ENCODE measurements at places on chromosomes 16 and 17.

GRCh38 chr16:63287401-63287800 lies 1251.2 kb upstream of the CDH8 start:
- DNase-seq: no peak

DNA sequence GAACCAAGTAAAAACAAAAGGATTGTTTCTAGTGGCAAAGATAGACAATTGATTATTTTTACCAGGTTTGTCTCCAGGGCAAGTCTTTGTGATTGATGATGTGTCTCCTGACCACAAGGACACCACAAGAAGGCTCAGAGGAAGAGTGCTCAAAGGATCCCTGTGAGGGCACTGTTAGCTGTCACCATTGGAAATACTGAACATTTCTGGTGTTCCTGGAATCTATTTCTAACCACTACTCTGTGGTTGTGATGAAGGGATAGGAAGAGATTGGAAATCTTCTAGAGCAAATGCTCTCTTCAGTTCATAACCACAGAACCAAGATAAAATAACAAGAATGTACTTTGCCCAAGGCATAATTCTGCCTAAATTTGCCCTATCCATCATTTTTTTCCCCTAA lies 15.3 kb downstream of the RNF43 start:
- no peak for DNase-seq

GRCh38 chr17:65254166-65254565 lies 117.0 kb downstream of the RGS9 start:
- DNase-seq: no peak

DNA sequence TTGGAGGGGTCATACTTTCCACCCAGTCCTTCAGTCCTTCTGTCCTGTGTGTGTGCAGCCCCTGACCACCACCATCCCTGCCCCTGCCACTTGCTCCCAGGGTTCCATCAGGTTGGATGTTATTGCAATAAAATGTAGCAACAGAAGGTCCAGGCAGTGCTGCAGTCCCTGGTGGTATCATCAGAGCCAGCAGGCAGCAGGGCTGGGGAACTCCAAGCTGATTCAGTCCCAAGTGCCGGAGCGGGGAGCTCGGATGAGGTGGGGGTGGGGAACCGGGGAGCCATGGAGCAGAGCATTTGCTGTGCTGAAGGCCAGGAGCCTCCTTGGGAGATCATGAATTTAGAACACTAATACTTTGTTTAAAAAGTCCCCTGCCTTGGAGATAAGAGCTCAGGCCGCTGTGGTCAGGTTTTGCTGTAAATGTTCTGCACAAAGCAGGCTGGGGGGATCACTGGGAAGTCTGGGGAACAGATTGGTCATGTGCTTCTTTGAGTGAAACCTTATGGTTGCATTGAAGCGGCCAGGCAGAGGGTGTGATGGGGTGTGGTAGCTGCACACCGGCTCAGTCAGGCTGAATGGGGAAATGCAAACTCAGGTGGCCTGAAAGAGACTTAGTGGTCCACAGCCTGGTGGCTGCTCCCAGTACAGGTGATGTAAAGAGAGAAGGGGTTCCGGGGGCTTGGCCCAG lies 225.9 kb downstream of the SEC14L1 start:
- DNase-seq: no peak

DNA sequence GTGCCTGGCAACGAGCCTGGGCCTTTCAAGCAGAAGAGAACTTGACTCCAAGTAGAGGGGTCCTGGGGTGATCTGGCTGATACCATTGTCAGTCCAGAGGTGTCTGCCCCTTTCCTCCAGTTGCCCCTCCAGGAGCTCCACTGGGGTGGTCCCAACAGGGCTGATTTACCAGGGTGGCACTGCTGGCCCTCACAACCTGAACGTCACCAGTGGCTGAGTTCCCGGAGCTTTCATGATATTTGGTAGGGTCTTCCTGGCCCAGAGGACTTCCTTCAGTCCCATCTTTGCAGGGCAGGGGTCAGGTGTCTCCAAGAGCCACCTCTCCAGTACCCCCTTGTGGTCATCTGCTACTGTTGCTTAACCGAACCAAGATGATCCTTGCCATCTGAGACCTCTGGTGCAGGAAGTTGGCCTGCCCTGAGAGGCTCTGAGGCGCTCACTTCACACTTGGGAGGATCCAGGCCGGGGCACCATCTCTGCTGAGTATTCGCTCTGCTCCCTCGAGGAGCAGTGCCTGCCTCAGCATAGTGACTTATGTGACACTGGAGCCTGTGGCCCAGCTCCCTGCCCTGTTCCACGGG lies 3.5 kb downstream of the LIMD2 start:
- no peak for DNase-seq

DNA sequence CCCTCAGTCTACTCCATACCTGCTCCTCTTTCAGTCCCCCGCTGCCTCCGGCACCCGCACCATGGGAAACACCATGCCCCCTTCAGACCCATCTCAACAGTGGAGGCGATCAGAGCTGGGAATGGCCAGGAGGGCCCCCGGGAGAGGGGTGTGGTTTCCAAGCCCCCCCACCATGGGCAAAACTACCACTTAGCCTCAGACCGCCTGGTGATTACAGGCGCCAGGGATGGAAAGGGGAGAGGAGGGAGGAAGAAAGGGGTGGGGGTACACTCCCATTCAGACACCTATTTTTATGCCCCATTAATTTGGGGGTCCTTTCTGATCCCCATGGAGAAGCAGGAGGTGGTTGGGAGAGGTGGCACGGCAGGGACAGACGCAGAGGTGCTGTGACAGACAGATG lies at the start of gene C17orf114:
C17orf114 (minus strand) TSS at position 101 of the 400 bp plus-strand sequence.
- no peak for DNase-seq

DNA sequence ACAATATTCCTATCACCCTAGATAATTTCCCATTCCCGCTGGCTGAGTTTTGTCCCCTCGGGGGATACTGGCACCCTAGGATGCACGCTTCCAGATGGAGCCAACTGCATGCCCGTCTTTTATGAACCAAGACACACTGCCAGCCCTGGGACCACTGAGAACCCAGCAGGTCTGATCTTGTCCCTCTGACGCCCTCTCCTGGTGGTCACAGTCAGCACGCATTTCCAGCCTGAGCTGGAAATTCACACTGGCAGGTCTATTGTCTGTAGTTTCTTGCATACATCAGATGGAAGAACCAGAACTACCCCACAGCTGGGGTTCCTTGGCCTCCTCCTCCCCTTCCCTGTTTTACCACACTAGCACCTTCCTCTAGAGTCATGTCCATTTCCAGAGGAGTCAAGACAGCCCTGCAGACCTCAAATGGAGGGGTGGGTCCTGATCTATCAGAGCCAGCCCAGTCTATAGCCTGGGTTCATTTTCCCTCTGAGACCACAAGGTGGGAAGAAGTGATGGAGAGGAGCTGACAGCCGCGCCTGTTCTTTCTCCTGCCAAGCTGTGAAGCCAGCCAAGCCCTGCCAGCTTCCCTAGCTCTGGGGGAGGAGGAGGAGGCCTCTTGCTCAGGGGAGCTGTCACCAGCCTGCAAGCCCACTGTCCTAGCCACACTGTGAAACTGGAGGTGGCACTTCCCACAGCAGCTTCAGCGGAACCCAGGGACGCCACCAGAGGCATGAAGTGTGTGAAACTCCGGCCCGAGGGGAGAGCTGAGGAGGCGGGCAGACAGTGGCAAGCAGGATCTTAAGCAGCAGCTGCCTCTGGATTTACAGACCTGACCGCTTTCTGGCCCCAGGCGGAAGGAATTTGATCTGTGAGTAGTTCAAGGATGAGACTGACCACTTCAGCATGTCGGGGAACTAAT lies 29.3 kb downstream of the MXRA7 start:
- DNase-seq: peak; percentile 12

DNA sequence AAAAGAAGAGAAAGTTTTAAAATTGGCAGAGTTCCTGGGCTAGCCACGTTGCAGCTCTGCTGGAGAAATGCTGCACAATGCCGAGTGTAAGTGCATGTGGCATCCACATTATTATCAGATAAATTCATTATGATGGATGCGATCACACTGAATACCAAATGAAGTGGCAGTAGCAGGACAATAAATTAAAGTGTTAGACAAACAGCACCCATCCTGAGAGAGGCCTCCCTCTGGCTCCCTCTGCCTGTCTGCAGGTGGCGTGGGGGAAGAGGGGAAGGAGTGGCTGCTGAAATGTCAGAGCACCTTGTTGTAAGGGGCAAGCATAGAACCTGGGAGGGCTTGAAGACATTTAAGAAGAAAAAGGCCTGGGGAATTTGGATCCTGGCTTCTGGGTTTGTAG lies 324.1 kb downstream of the HAPSTR1 start:
- DNase-seq: no peak

GRCh38 chr16:84119368-84119767 lies 2.6 kb upstream of the MBTPS1 start:
- no peak for DNase-seq

DNA sequence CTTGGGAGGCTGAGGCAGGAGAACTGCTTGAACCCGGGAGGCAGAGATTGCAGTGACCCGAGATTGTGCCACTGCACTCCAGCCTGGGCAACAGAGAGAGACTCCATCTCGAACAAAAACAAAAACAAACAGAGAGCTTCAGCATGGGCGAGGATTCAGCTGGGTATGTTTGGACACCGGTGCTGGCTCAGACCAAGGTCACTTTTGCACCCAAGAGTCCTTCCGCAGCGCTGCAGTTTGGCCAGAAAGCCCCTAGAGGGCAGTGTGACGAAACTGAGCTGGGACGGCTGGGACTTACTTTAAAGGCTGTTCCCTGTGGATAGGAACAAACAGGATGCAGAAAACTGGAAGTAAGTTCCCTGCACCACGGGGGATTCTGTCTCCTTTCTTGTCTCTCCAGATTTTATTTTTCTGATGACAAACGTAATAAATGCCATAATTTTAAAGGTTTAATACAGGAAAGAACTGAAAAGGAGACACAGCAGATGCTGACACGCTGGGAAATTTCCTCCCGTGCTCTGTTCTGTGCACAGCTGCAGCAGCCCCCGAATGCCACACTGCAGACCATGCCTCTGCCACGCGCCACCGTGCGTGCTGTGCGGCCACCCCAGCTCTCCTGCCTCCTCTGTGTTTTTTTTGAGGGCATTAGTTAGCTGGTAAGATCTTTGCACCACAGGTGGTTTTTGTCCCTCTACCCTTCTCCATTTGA lies 25.2 kb upstream of the USP36 start:
- DNase-seq: peak; percentile 69

DNA sequence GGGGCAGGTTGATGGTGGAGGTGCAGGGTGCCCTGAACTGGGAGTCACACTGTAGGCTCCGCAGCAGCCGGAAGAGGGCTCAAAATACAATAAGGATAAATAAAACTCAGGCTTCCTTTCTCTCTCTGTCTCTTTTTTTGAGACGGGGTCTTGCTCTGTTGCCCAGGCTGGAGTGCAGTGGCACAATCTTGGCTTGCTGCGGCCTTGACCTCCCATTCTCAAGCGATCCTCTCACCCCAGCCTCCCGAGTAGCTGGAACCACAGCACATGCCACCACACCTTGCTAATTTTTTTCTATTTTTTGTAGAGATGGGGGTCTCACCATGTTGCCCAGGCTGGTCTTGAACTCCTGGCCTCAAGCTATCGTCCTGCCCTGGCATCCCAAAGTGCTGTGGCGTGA lies 32.9 kb upstream of the NPTX1 start:
- no peak for DNase-seq

DNA sequence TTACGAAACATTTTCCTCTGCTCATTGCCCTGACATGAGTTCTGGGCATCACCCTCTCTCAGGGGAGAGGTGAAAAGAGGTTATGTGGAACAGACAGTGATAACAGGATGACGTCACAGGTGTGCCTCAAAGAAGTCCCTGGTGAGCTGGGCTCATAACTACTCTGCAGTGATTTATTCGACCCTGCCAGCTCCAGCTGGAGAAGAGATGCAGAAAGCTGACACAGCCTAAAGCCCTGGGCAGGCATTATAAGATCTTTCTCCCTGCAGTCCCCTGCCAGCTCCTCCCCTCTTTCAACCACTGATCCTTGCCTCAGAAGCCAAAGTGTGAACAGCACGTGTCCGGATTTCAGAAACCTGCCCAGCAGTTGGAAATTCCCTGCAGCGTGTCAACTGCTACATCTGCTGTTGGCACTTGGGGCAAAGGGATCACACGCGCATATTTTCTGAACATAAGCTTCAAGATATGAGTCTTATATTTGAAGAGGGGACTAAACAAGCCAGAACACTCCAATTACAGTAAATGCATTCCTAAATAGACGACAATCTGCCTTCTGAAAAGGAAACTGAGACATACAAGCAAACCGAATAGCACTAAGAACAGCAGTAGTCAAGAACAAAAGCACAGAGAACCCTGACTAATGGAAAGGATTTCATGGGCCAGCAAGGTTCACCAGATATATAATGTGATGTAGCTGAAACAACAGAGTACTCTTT lies 80.5 kb downstream of the SMG6 start:
- no peak for DNase-seq

GRCh38 chr16:53787423-53787822 lies 83.5 kb downstream of the FTO start:
- DNase-seq: no peak

DNA sequence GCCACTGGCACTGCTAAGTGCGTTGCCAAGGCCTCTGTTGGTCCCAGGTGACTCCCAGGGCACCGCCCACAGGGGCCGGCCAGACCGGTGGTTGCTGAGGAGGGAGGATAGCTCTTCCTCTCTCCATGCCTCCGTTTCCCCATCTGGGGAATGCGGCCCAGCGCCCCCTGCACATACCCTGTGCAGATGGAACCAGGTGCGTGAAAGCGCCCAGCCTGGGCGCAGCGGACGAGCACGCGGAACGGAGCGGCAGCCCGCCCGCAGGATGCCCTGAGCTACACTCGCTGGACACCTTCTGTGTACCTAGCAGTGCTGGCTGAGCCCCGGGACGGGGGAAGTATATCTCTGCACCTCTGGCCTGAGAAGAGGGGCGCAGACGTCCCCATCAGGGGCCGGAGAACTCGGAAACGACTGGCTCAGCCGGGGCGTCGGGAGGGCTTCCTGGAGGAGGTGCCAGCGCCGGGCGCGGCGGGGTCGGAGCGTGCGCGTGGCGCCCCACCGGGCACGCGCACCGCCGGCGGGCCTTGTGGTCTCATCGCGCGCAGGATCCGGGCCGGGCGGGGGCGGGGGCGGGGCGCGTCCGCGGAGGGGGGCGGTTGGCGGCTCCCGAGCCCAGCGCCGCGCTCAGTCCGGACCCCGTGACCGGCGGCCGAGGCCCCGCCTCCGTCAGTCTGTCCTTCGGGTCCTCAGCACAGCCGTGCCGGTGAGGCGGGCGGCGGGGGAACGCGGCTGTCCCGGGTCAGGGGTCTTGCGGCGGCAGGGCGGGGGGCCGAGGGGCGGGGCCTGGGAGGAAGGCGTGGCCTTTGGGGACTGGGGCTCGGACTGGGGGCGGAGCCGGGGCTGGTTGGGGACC lies at the start of the genes CCDC78 and HAGHL:
CCDC78 (minus strand) TSS at position 6 of the 853 bp plus-strand sequence. CDS start 76 bp downstream, outside the sequence.
HAGHL (plus strand) TSS at position 669 of the 853 bp plus-strand sequence. CDS start 404 bp downstream, outside the sequence.
- no peak for DNase-seq

Data from hypothalamus (tissue), 51 donors.